Fibroblast of skin of left quadriceps (primary cell): ENCODE measurements at places on chromosomes 7 and 10.

DNA sequence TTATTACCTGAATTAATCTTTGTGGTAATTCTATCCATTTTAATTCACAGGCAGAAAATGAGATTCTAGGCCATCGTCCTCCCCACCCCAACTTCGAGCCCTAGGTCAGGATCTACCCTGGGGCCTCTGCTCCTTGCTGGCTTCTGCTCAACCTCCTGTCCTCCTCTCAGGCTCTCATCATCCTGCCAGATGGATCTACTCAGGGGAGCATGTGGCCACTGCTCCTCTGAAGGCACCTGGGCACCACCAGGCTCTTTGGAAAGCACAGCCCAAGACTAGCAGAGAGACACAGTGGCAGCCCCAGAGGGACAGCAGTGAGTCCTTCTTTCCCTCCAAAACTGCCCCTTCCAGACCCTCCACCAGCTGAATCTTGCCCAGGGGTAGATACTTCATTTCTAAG lies 248.2 kb downstream of the TCERG1L start:
- DNase-seq = no peak

DNA sequence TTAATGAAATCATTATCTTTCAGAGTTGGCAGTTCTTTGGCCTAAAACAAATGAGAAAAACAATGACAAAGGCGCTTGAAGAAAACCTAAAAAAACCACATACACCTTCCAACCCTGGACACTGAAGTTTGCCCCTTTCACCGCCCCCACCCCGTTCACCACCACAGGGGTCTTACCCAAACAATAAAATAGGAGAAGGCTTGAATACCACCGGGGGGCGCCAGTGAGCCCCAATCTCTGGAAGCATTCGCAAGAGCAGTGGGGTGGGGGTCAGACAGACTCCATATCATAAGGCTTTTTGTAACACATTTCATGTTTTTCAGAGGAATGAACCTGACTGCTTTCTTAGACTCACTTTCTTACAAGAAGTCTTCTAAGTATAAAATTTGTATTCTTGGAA lies 163.6 kb downstream of the PIP4K2A start:
- DNase-seq = no peak

DNA sequence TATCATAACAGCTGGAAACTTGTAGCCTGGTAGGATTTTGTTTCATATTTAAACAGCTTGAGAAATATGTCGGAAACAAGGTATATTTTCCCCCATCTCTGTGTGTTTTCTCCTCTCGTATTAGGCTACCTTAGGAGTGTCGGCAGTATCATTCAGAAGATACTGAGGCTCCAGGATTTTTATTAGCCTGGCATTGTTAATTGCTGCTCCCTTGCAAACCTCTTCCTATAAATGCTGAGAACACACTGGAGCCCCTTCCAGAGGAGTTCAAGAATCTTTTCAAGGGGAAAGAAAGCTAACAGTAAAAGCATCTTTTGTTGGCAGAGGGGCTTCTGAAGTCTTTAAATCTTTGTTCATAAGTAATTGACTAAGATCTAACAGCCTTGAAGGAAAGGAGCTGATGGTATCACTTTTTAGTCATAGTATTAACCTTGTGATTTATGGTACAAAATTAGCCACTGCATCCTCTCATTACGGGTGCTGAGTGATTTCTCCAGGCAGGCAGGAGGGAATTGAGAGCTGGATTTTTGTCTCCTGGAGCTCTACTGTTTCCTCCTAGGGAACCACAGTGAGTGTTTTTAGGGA lies 998.7 kb downstream of the LRMDA start:
- DNase-seq = peak; percentile 45

DNA sequence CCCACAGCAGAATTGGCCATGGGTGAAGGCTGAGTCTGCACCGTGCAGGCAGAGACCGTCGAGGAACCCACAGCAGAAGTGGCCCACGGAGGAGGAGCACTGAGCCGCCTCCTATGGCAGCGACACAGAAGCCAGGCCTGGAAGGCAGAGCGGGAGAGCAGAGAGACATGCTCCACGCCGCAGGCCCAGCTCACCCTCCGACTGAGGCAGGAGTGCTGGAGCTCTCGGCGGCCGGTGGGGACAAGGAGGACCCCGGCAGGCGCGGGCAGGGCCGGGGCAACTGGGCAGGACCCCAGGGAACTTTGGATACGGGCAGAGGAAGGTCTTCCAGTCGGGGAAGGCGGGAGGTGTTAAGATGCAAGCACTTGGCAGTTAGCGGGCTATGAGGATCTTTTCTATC lies 420.4 kb downstream of the DNAJB6 start:
- no peak for DNase-seq

DNA sequence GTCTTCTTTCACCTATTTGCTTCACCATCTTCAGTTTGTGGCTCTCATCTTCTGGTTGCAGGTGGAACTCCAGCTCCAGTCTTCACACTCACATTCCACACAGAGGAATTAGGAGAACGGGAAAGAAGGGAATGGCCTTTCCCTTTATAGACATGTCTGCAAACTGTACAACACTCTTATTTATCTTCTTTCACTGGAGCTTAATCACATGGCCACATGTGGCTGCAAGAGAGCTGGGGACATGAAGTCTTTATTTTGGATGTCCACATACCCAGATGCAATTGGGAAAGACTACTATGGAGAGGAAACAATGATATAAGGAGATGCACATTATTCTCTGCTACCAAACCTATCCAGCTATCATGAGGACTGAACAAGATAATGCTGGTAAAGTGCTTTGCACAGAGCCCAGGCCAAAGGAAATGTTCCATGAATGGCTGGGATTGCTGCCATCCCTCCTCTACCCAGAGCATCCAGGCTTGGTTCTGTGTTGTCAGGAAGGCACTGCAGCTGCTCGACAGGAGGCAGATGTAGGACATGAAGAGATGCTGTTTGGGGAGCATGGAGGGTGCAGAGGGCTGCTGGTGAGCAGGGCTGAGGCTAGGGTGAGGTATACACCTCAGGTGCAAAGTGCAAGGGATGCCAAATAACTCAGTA lies 183.8 kb upstream of the TBX20 start:
- DNase-seq = no peak
